Left lung (tissue), 14 donors: ENCODE measurements at places on chromosomes 13 and 19.

- no peak for DNase-seq
These were observed 15.6 kb upstream of the NOTCH3 start for GRCh38 chr19:15216363-15216762.

DNA sequence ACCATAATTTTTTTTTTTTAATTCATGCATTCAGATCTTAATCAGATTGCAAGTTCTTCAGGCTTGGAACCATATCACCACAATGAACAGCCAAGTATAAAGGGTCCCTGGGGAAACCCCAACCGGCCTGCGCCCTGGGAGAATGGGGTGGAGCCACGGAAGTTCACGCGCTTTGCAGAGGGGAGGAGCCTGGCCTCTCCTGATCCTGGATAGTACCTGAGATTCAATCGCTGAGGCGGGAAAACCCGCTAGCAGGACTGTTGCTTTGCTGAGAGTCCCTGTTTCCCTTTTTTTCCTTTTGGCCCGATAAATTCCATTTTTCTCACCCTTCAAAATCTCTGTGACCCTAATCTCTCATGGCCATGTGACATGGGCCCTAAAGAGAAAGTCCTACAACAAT, 385.1 kb downstream of the IRS2 start:
- DNase-seq: no peak

GRCh38 chr13:80865329-80865728, 524.4 kb upstream of the SPRY2 start:
- no peak for DNase-seq

DNA sequence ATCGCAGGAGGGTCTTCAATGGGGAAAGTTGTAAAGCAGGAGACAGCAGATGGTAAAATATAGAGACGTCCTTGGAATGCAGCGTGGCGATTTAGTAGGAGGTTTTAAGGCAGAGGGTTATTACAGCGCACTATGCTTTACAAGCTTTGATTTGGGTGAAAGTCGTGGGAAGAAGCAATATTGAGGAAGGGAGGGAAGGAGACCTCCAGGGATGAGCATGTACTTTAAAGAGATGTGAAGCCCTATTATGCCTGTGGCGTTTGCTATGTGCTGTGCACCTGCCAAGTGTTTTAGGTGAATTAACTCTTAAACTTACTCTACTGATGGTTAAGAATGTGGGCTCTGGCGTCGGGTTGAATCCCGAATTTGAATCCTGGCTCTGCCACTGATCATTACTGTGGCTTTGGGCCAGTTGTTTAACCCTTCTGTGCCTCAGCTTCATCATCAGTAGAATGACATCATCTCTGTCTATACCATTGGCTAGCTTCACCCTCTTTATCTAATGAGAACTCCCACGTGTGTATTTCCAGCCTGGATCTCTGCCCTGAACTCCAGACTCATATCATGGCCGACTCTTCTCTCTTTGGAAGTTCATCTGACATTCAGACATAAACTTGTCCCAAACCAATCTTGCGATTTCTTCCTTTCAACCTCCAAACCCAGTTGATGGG, 583 bp downstream of the CCDC61 start:
- no peak for DNase-seq

- DNase-seq: no peak
These were observed 2.8 kb downstream of the TBC1D17 start for GRCh38 chr19:49880162-49880869.

DNA sequence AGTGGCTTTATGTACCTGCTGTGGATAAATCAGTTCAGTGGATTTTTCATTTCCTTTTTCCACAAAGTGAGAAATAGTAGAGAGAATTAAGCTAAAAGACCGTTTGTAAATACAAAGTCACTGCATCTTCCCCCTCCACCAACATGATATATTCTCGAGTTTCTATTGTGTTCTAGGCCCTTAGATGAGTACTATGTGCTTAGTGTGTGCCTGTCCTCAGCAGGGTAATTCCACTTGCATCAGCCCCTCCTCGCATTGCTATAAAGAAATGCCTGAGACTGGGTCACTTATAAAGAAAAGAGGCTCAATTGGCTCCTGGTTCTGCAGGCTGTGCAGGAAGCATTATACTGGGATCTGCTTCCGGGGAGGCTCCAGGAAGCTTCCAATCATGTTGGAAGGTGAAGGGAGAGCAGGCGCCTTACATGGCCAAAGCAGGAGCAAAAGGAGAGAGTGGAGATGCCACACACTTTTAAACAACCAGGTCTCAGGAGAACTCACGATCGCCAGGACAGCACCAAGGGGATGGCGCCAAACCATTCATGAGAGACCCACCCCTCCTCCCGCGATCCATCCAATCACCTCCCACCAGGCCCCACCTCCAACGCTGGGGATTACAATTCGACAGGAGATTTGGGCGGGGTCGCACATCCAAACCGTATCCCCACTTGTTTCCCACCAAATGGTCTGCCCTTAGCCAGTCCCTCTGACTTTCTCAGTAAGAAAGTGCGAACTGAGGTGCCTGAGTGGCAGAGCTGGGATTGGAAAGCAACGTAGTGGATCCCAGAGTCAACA, 102.3 kb upstream of the ABCC4 start:
- no peak for DNase-seq

DNA sequence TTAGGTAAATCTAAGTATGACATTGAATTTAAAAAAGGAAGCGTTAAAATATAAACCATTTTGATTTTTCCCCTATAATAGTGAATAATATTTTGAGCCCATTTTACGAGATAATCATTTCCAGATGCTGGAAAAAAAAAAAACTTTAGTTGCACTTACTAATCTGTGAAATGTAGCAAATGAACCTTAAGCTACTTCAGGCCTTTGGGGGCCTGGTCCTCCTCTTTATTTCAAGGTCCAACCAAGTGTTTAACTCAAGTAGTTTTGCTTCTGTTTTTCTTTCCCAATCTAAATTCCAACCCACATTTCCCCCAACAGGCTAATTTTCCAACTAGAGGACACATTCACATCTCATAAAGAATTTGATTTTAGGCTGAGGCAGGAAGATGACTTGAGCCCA, 101.2 kb downstream of the TNFRSF19 start:
- DNase-seq: no peak

DNA sequence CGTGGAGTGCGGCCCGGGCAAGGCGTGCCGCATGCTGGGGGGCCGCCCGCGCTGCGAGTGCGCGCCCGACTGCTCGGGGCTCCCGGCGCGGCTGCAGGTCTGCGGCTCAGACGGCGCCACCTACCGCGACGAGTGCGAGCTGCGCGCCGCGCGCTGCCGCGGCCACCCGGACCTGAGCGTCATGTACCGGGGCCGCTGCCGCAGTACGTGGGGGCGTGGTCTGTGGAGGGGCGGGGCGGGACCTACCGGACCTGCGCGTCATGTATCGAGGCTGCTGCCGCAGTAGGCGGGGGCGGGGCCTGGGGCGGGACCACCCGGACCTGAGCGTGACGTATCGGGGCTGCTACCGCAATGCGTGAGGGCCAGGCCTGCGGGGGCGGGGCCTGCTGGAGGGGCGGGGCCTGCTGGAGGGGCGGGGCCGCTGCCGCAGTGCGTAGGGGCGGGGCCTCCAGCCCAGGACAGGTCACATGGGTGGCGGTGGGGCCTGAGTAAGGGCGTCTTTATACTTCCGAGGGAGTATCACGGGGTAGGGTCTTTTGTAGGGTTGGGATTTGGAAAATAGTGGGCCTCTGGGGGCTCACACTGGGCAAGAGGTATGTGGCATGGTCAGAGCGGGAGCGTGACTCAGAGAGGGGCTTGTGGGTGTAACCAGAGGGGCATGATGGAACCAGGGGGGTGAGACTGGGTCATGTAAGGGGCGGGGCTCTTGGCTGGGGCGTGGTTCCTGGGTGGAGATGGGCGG, 4.3 kb downstream of the FSTL3 start:
- peak; percentile 100 for DNase-seq

- peak; percentile 77 for DNase-seq
These were observed 10.0 kb downstream of the SYMPK start for GRCh38 chr19:45852983-45853382.

DNA sequence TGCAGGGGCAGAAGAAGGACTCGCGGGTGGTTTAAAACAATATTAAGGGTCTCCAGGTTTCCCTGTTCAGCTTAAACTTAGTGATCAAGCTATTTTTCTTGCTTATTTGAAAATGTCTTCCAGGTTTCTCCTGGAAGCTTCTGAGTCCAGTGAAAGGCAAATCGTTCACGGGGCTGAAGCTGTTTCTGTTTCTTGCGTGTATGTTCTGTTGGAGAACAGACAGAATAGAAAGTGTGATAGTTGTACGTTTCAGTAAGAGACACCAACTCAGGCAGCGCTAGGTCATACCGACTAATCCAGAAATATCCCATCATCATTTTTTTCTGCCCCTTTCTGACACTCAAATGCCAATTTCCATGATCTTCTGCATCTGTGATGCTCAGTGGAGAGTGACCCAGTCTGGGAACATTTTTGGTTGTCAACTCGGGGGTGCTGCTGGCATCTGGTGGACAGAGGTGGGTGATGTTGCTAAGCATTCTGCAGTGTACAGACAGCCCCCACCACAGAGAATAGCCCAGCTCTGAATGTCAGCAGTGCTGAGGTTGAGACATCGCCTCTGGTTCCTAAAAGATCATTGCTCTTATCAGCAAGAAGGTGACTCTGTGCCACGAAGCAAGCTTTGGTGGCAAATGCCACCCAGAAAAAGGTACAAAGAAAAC, 4.3 kb downstream of the KLF2 start:
- DNase-seq: no peak

GRCh38 chr13:65868099-65868498, 1362.0 kb downstream of the PCDH9 start:
- DNase-seq: no peak

GRCh38 chr13:36997716-36998427, 1.3 kb downstream of the ALG5 start:
- no peak for DNase-seq

GRCh38 chr19:50777830-50778303, 7.6 kb downstream of the GPR32 start:
- no peak for DNase-seq

DNA sequence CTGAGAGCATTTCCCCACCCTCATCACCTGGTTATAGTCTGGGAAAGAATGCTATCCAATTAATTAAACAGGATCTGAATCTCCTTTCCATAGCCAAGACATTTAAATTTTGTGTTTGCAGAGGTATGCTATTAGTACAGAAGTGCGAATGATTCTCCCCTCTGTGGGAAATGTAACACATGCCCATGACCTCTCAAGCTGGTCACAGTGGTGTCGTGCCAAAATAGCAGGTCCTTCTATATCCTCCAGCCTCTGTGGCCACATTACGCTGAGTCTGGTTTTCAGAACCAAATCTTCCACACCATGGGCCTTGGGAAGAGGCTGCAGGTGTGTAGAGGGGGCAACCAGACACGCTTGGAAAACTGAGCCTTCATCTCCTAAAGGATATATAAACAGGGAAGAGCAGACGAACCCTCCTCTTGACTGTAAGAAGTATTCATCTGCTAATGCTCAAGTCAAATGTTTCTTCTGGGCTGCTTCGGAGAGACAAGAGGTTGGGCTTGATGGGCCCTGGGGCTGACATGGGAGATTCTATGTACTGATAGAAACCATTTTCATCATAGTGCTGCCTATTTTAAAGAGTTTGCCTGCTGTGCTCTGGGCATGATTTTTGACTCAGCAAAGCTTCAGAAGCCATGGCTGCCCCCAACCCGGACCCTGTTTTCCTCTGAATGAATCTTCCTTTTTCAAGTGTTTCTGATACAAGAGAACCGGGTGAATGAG, 197.6 kb downstream of the DNAJC15 start:
- DNase-seq: no peak

DNA sequence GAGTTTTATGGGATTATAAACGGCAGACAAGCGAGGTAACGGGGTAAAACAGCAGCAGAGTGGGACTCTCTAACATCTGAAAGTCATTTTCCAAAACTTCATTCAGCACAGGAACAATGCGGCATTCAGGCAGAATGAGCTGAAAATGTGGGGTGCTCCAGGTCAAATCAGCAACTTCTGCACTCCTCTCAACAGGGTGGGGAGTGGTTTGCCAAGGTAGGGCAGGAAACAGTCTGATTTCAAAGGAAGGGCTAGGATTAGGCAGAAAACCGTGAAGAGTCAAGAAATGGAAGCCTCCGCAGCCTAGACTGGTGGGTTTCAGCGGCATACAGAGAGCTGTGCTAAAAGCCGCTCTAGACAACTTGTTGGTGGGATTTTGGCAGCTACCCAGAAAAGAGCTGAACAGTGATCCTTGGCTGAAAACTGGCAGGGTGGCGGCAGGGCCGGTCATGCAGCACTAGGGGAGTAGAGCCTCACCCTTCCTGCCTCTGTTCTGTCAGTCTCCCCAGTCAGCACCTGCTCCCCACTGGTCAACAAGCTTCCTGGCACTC, 154.2 kb upstream of the KLF12 start:
- no peak for DNase-seq

DNA sequence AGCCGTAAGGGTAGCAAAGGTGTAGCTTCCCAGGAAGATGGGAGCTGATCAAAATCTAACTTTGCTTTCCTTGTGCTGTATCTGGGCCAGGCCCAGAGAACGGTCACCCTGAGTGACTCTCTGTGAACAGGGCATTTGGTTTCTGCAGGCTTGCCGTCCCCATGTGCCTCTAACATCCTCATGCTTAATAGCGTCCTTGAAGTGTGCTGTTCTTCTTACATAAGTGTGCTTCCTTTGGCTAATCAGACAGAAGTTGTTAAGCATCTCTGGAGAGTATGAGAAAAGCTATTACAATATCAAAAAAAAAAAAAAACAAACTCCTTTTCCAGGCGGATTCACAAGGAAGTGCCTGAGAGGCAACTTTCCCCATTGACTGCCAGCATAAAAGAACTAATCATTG, 503.7 kb downstream of the DIAPH3 start:
- DNase-seq: no peak

GRCh38 chr13:51303063-51303552, 36.4 kb upstream of the SERPINE3 start:
- DNase-seq: no peak

DNA sequence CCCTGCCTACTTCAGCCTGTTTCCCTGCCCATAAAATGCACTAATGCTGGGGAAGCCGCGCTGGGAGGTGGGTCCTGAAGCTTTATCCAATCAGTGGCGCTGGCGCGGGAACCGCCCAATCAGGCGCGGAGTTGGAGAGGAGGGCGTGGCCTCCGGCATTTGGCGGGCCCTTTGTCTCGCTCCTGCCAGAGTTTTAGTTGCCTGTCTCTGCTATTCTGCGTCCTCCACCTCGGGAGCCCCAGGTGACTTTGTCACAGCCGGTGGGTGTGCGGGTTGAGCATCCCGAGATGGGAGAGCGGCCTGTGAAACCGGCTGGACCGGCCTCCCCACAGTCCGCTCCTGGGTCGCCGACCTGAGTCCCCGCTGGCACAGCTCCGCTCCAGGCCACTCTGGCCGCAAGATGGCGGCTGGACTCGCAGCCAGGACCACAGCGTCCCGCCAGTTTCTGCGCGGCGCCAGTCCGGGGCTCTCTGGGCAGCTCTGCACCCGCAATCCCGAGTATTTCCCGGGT, 30.7 kb upstream of the ZNF429 start:
- peak; percentile 92 for DNase-seq

- DNase-seq: no peak
These were observed 575.8 kb upstream of the KLF12 start for GRCh38 chr13:74710006-74710405.

- DNase-seq: no peak
These were observed 72.2 kb downstream of the RASA3 start for GRCh38 chr13:114059946-114060860.
